ENCODE measurements at places on chromosomes 5 and 9. TPM values are rescaled to one million over a fixed set of nuclear protein-coding genes. Genes with fewer than 3 reads are reported as not detected.

- DNase-seq = no peak
Observed at GRCh38 chr5:119318256-119318894, 37.4 kb upstream of the TNFAIP8 start.

DNA sequence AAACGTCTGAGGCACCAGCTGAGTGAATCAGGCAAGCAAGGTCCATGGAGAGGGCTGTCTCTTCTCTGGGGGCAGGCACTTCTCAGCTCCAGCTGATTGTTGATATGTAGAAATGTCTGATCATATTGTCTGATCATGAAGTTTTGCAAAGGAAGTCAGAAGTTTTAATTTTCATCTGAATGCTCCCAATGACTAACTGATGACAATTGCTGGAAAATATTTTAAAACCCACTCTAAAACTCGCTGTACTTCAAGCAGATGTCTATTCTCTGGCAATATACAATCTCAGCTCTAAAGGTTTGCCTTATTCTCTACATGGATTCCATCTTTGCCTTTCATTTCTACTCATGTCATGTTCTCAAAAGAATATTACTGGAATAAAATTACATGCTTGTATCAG lies 12.7 kb downstream of the PLK2 start:
- DNase-seq = no peak

- no peak for DNase-seq
Observed at GRCh38 chr9:123049589-123050222, 16.2 kb downstream of the GPR21 start.

DNA sequence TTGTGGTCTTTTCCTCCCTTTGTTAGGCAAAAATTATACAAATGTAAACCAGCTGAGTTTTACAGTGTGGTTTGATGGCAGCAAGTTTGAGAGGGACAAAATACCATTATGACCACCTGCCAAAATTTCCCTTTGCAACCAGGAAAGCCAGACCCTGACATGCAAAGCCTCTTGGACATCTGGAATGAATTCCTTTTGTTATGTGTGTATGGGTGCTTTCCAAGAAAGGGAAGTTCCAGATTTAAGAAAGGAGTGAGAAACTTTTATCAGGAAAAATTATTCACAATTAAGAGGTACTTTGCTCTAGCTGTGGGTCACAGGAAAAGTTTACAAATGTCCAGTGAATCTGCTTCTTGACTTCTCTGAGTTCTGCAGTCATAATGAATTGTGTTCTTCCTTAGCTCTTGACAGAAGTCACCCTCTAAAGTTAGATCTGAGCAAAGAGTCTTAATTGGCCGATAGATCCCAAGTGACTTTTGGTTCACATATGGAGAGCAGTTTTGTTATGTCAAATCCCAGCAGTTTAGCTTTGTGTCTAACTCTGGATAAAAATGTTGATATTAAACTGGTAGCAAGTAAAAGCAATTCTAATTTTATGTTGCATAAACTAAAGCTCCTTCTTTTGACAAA lies 295.9 kb upstream of the ZNF608 start:
- no peak for DNase-seq

GRCh38 chr9:70682298-70682697 lies 267.8 kb upstream of the KLF9 start:
- no peak for DNase-seq

DNA sequence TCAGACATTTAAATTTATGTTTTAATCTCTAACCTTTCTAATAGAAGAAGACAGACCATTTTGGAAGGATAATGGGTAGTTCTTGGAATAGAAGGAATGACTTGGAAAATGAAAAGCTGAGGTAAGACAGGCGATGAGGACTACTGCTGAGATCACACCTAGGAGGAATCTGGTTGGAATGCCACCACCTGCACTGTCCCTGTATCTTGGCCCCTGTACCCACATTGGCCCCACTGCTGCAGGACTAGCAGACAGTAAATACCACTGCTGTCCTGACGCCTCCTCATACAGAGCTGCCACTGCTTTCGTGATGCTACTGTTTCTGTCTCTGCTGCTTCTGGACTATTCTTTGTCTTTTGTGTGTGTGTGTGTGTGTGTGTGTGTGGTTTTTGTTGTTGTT lies 359.8 kb downstream of the TMEM232 start:
- no peak for DNase-seq

DNA sequence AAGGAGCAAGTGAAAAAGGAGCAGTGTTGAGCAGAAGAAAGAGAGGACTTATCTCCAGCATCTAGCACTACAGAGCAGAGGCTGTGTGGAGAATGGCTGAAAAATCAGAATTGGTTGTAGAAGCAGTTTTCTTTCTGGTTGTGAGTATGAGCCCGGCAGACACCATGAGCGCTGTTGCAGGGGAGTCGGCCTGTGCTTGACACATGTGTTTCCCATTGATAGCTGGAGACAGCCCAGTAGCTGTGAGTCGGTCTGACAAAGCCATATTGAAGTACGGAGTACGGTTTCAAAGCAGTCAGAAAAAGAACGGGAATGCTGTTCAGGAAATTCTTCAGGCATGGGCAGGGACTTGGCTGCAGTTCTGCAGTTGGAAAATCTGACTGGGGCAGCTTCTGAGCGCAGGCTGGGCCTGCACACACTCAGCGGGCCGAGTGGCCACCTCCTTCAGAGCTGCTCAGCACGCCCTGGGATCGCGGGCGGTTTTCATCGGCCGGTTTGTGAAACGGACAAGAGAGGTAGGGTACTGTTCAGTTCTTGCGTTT lies at the start of gene SGCD:
Gene SGCD (plus strand): TSS at position 447 of the 542 bp plus-strand sequence.
- DNase-seq = no peak

GRCh38 chr5:66769030-66769733 lies 173.0 kb downstream of the MAST4 start:
- no peak for DNase-seq

GRCh38 chr5:37448941-37449340 lies 69.8 kb downstream of the WDR70 start:
- DNase-seq = no peak

DNA sequence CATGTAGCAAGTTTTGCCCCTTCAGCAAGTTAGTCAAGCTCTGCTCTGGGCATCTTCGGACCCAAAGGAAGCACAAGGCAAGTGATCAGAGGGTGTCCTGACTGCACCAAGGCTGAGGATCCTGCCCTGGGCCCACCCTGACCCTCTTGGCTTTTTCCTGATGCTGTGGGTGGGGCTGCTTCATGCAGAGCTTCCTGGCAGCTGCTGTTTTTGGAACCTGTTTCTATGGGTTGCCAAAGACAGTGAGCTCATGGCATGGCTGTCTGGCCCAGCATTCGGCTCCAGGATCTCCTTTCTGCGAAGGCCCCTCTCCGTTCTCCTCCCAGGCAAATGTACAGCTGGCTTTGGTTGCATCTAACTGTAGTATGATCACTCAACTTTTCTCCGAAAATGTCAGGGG lies 497.9 kb downstream of the ARHGEF28 start:
- DNase-seq = no peak

- DNase-seq = no peak
Observed at GRCh38 chr5:116358911-116359418, 215.7 kb downstream of the SEMA6A start.

DNA sequence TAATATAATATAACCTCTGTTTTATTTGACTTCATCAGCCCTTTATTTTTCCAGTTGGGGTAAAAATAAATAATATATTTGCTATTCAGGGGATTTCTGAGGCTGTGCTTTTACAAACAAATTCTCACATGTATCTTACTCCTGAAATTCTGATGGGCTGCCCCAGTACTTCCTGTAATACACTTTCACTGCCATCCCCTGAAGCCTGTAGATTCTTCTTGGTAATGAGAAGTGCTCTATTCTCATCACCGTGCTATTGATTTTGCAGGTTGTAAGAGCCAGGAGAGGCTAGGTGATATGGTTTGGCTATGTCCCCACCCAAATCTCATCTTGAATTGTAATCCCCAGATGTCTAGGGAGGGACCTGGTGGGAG lies 91.9 kb upstream of the CEP78 start:
- DNase-seq = no peak

DNA sequence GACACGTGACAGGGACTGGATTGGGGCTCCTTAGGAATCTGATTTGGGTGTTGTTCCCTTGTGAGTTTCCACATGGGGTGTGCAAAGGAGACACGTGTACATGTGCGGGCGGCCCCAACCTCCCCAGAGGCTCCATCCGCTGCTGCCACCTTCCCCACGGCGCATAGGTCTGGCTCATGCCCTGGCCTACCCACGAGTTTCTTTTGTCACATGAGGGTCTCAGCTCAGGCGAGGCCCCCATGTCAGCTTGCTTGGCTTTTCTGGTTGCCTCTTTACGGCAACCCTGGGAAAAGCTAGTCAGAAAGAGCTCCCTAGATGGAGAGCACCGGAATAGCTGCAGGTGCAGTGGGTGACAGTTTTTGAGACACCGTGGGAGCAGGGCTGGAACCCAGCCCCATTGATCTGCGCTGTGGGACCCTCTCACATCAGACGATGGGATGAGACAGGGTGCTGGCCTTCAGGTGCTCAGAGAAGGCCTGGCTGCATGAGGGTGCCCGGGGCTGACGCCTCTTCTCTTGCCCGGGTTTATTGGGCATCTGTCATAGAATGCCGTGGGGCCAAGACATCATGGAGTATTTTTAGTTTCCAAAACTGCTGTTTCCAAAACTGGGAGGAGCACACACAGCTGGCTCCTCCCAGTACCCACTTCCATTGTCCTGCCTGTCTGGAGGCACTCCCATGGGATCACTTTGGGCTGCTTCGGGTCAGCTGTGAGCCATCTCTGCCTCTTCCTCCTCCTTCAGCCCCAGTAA lies 107.8 kb downstream of the WNK2 start:
- DNase-seq = no peak

DNA sequence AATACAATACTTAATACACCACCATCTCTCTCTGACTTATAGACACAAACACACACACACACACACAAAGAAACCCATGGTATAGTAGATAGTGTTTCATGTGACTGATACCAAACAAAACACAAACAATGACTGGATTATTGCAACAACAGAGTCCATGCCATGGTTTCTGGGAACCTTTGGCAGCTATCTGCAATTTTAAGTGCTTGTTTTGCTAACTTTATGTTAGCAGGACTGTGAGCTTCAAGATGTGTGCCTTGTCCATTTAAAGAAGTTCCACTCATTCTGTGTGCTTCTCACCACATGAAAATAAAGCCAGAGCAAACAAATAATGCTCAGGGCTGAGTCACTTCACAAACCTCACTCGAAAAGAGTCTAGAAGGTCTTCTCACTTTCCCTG lies 15.1 kb upstream of the LURAP1L start:
- no peak for DNase-seq

- no peak for DNase-seq
Observed at GRCh38 chr5:175731172-175731571, 73.3 kb downstream of the HRH2 start.

DNA sequence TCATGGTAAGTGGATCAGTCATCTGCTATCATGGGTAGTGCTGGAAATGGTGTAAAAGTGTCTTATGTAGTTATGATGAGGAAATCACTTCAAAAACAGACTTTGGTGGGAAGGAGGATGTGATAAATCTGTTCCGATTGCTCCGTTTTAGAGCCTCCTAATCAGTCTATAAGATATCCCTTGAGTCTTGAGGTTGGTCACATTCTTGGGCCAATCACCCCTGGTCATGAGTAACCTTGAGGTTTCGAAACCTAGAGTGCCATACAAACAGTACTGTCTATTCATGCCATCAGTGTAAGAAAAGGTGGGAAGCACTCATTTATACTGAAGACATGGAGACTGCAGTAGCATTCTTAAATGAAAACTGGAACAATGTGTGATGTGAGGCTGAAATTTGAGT lies 45.8 kb downstream of the LRRTM2 start:
- DNase-seq = no peak

Gene MCTP1
- polyA plus RNA-seq = not detected

Gene C5orf34
- polyA plus RNA-seq = 18.9 TPM

Gene C9
- polyA plus RNA-seq = not detected

Gene CAAP1
- polyA plus RNA-seq = 13.9 TPM

Gene C9orf152
- not detected for polyA plus RNA-seq

Data from K562 (cell line).